Smooth muscle cell of the umbilical artery (primary cell): ENCODE measurements at places on chromosomes 5 and 9. TPM values are rescaled to one million over a fixed set of nuclear protein-coding genes. Genes with fewer than 3 reads are reported as not detected.

MARCHF11 gene
- total RNA-seq, result not detected in 2 replicates

MCTP1 gene
- total RNA-seq, result 13.7 and 17.3 TPM in 2 replicates

ARID3C gene
- 0.18 TPM in 1 of 2 replicates, not detected in the other for total RNA-seq

NEURL1B gene
- total RNA-seq, result 1.2 and 4.4 TPM in 2 replicates

TRPM3 gene
- total RNA-seq, result under 0.01 and 0.37 TPM in 2 replicates

PTPN3 gene
- 0.30 and 1.9 TPM in 2 replicates for total RNA-seq

PCDHGA6 gene
- 3.2 and 4.2 TPM in 2 replicates for total RNA-seq

NRG2 gene
- total RNA-seq, result under 0.01 and 0.28 TPM in 2 replicates
